ENCODE measurements at places on chromosomes 5 and 9.

GRCh38 chr5:36397901-36398536 lies 96.3 kb upstream of the RANBP3L start:
- DNase-seq: no peak

GRCh38 chr9:129507805-129508204 lies 113.1 kb downstream of the C9orf50 start:
- DNase-seq: no peak

- DNase-seq: no peak
These were observed 363.1 kb upstream of the PAPPA start for GRCh38 chr9:115790520-115790919.

DNA sequence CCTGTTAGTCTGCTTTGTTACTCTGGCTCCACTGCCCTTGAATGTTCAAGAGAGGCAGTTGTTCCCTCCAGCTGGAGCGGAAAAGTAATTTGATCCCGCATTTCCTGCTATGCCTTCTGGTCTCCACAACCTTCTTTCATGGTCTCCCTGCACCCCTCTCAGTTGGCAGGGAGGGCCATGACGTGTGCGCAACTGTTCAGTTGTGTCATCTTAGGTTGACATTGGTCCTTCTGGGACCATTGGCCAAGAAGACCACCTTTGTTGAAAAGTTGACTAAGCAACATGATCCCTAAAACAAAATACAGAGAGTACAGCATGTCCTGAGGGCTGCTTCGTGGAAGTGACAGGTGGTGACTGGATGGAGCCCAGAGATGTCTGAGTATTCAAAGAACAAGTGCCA lies 192.5 kb upstream of the TUT7 start:
- no peak for DNase-seq

GRCh38 chr5:2584579-2585269 lies 166.8 kb downstream of the IRX2 start:
- no peak for DNase-seq

GRCh38 chr5:18745042-18745987 lies 1111.1 kb downstream of the TAF11L14 start:
- peak; percentile 16 for DNase-seq

GRCh38 chr5:156835905-156836304 lies 14.2 kb upstream of the PPP1R2B start:
- no peak for DNase-seq

GRCh38 chr5:150211156-150212030 lies 21.5 kb downstream of the SLC6A7 start:
- DNase-seq: no peak

DNA sequence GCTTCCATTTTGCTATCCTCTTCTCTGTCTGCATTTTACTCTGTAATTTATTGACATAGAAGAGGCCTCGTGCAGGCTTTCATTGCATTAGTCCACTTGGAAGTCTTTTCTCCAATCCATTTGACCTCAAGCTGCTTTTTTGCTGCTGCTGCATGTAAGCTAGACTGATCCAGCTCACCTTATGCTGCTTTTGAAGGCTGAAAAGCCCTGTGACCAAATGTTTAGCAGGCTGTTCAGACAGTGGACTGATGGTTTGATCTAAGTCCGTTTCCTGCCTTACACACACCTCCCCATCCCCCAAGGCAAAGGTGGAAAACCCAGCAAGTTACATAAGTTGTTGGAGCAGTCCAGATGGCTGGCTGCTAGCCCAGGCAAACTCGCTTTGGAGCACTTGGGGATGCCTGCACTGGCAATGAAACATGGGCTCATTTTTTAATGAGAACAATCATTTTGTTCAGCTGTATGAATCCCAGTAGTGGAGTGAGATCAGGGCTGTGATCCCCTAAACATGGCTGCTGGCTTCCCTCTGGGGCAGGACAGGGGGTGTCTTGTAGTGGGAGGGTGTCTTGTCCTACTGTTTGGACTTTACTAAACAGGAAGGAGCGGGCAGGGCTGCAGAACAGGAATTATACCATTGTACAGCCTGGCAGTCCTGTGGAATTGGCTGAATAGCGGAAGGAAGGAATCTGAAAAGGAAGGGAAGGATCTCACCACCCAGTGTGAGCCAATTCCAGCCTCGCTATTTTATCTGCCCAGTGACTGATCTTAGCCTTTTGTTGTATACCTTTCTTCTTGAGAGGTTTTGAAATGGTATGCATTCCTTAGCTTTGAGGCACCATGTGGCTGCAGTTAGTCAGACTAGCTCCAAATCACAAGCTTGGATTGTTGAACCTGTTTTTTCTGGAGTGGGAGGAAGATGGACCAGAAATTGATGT lies 212.0 kb downstream of the ARHGAP26 start:
- DNase-seq: no peak

- DNase-seq: no peak
These were observed 75.4 kb upstream of the SHB start for GRCh38 chr9:38144421-38144820.

DNA sequence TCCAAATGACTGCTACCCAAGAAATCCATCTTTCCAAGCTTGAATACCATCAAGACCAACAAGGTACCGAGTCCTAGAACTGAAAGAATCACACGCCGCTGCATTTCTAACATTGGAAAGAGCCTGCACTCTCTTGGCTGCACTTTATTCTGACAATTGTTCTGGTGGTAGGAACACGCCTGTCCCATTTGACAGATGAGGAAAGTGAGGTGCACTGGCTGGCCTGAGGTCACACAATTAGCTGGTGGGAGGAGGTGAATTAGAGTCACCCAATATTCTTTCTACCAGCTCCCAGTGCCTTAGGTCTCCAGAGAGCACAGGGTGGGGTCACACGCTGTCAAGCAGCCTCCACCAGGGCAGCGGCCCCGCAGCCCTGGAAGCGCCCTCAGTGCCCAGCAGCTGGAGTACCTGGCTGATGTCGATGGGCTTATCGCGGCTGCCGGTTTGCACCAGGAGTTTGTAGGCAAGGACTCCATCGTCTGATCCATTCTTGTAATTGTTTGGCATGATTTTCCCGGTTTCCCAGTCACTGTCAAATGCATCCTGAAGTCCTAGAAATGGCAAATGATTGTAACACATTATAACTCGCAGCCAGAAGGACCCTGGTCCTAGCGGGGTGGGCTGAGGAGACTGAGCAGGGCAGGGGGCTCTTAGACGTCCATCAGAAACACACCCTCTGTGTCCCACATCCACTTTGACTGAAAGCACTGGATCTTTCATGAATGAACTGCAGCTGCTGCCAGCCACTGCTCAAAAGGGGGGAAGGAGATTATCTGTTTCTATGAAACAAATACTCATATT lies 55.1 kb downstream of the PTCH1 start:
- DNase-seq: no peak

DNA sequence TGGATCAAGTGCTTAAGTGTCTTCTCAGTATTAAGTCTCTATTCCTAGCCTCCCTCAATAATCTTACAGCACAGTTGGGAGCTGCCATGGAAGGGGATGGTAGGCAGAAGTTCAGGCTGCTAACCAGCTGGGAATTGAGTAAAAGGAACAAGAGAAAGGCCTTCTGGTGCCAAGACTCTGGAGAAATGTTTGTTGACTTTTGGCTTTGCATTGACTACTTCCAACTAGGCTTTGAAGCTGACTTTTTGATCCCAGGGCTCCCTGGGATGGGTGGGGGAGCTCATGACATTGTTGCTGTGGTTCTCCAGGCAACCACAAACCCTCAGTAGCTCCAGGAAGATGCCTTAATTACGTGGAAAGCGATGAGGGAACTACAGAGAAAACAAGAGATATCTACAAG lies 85.2 kb upstream of the HTR4 start:
- DNase-seq: no peak

DNA sequence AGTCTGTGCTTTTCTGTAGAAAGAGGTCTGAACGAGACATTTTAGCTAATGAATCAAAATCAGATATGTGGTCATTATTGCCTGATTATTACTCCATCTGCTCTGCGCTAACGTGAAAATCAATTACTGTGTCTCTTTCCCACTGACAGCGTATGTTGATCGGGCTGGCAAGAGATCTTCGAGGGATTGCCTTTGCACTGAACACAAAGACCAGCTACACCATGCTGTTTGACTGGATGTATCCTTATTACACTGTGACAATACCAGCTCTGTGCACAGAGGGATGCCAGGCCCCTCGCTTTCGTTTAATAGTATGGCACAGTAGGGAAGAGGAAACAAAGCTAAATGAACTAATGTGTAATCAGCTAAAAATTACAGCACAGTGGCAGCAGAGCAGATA lies 103.7 kb upstream of the TLX3 start:
- DNase-seq: no peak

Data from HAP-1 (cell line).